Left colon (tissue), 2 donors: ENCODE measurements at places on chromosomes 13 and 19. TPM values are rescaled to one million over a fixed set of nuclear protein-coding genes. Genes with fewer than 3 reads are reported as not detected.

The CDC37 gene
- total RNA-seq: 161 TPM

The ZNF350 gene
- total RNA-seq: 11.6 TPM

The SLC46A3 gene
- total RNA-seq: 54.6 TPM

The ZNF793 gene
- 2.6 TPM for total RNA-seq

The HTR2A gene
- total RNA-seq: 1.0 TPM

The GAS6 gene
- 185 TPM for total RNA-seq

The KLK3 gene
- 11.7 TPM for total RNA-seq

The KLK14 gene
- total RNA-seq: not detected

The EDNRB gene
- 6.6 TPM for total RNA-seq

The GPC5 gene
- 0.24 TPM for total RNA-seq

The POLR2E gene
- 116 TPM for total RNA-seq

The SBSN gene
- not detected for total RNA-seq

The ZNF428 gene
- 16.3 TPM for total RNA-seq

The ETHE1 gene
- 480 TPM for total RNA-seq

The PLEKHA4 gene
- total RNA-seq: 4.3 TPM
